ENCODE measurements at places on chromosomes 11 and 22.

- DNase-seq: peak; percentile 58
Measured at GRCh38 chr22:18078329-18079041, 695 bp downstream of the PEX26 start.

GRCh38 chr22:30313527-30314363 is 13.0 kb downstream of the TBC1D10A start:
- DNase-seq: no peak

DNA sequence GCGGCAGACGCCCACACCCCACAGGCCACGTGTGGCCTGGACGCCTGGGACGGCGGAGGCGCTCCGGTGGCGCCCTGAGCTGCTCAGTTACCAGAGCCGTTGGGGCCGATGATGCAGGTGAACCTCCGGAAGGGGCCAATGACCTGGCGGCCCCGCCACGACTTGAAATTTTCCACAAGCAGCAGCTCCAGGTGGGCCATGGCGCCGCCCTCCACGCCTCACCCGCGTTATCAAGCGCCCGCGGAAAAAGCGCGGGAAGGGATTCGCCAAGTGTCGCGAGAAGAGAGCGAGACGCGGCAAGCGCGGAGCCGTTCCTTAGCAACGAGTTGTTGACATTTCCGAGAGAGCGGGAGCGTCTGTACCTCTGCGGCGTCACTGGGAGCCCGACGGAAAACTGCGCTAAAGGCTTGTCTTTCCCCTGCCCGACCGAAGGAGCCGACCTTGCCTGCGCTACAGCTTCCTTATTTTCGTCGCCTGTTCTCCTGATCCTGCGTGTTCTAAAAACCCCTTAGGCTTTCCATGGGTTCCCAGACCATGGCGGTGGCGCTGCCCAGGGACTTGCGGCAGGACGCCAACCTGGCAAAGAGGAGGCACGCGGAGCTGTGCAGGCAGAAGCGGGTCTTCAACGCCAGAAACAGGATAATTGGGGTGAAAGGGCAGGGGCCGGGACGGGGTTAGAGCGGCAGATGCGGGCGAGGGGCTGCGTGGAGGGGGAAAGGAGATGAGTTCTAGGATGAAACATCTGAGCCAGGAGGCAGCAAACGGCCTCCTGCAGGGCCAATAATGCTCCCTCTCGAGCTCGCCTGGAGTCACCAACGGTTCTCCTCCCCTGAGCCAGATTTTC is at the start of the genes RIBC2 and SMC1B:
Gene RIBC2 (plus strand): TSS at position 326 of the 844 bp plus-strand sequence. CDS start 194 bp downstream, at position 520.
Gene SMC1B (minus strand): TSS at position 232 of the 844 bp plus-strand sequence. CDS start 32 bp downstream, at position 200.
- peak; percentile 92 for DNase-seq

DNA sequence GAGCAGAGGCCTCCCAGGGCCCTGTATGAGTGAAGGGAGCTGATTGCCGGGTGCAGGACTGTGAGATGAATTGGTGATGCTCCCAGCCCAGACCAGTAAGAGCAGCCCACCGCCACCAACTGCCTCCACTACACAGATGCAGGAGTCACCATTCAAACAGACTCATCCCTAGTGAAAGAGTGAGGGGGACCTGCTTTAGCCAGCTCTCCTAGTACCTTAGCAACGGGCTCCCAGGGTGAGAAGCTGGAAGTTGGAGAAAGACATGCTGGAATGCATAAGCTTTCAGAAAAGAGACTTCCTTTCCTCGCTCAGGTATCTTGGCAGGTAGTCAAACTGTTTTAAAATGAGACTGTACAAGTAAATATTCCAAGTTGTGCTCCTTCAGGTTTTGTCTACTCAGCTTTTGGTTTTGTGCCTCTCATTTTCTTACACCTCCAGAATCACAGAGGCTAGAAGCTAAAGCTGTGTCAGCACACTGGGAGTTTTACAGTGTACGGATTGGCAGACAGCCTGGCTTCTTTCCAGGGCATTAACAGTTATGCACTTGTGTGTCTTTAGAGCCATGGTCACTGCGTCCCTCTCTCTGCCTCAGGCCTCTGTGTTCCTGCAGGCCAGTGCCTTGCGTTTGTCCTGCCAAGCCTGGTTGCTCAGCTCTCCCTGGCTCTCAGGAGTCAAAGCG is 146.2 kb downstream of the ATXN10 start:
- DNase-seq: no peak

DNA sequence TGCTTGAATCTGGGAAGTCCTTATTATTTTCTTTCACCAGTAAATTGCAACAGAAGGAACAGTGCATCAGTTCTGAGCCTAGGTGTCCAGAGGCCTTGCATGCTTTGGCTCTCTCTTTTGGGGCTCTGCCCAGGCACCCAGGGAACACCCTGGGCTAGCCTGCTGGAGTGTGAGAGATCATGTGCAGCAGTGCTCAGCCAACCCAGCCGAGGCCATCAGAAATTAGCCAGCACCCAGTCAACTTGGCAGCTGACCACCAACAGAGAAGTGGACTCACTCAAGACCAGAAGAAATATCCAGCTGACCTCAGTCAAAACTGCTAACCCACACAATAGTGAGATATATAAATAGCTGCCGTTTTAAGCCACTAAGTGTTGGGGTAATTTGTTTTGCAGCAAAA is 11.2 kb upstream of the P4HA3 start:
- DNase-seq: no peak

DNA sequence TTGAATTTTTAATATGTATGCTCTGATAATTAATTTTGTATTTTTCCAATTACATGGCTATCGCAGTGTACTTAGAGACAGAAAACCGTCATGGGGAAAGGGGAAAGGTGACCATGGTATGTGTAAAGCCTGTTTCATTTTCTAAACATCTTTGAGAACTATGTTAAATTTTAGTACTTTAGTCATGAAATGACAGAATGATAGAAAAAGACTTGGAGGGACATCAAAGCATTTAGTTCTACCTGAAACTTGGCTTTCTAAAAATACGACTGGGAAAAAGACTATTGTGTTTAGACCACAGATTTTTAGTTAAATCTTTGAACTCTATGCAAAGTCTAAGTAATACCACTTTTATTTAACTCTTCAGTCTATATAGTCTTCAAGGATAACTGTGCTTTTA is 54.1 kb downstream of the MAML2 start:
- no peak for DNase-seq

DNA sequence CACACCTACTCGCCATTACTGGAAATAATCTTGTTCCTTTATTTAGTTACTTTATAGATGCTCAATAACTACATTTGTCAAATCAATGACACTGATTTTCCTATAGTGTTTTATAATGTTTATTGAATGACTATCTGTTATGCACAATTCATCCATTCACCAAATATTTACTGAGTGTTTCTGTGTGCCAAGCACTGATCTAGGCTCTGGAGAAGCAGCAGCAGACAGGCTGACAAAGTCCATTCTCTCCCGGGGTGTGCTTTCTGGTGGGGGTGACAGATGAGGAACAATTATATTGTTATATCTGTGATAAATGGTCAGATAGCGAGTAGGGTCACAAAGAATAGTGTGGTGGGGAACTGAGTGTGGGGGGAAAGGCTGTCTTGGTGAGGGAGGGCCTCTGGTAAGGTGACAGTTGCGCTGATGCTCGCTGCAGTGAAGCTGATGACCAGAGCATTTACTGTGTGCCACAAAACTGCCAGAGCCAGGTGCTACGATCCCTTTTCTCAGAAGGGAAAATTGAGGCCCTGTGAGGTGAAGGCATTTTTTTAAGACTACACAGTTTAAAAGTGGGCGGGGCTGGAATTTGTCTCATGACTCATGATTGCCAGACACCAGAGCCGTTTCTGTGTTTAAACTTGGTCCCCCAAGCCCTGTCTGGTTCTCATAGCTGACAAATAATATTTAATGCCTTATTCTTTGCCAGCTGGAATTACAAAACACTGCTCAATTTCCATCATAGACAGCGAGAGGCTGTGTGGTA is 10.2 kb downstream of the PACS1 start:
- DNase-seq: peak; percentile 59

GRCh38 chr11:96028746-96029145 is 104.8 kb upstream of the MTMR2 start:
- no peak for DNase-seq

GRCh38 chr22:20240900-20241299 is 27.2 kb downstream of the RTN4R start:
- no peak for DNase-seq

All from stimulated activated CD4-positive, alpha-beta T cell treated with anti-CD3 and anti-CD28 coated beads, Interleukin-1b, Interleukin-23, amount 100 ng/mL, for 48 hours (primary cell).